ENCODE measurements at places on chromosomes 12 and 14.

DNA sequence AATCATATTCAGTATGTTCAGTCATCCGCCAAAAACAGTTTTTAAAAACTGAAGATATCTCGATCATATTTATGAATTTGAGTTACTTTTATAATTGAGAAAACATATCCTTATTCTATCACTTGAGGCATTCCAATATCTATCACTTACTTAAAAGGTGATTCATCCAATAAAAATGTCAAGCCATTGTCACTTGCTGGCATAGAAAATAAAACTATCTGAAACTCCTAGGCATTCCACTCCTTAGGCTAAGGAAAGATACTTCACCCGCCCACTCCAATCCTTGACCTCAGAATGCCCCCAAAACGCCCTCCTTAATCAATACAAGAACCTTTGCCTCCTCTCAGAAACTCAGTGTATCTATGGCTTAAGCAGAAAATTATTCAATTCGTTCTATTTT, 51.3 kb upstream of the AMIGO2 start:
- no peak for DNase-seq

- no peak for DNase-seq
Observed at GRCh38 chr14:53310412-53310811, 157.3 kb upstream of the DDHD1 start.

- no peak for DNase-seq
Observed at GRCh38 chr12:133120385-133121191, 9.5 kb downstream of the ZNF891 start.

GRCh38 chr14:64721391-64721791, 17.2 kb downstream of the PLEKHG3 start:
- DNase-seq, result no peak

DNA sequence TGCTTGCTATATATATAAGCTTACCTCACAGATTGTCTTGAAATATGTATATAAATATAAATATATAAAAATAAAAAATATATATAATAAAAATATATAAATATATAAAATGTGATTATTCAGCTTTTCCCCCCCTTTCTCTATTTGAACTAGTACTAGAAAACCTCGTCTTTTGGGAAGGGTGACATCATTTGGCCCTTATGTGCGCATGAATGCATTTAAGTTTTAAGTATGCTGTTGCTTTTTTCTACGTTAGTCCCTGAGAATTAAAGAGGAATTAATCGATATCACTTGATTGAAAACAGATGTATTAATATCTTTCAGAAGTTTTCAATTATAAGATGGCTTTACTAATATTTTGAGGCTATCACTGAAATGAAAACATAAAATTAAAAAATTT, 69.9 kb downstream of the RAD51B start:
- DNase-seq, result no peak

DNA sequence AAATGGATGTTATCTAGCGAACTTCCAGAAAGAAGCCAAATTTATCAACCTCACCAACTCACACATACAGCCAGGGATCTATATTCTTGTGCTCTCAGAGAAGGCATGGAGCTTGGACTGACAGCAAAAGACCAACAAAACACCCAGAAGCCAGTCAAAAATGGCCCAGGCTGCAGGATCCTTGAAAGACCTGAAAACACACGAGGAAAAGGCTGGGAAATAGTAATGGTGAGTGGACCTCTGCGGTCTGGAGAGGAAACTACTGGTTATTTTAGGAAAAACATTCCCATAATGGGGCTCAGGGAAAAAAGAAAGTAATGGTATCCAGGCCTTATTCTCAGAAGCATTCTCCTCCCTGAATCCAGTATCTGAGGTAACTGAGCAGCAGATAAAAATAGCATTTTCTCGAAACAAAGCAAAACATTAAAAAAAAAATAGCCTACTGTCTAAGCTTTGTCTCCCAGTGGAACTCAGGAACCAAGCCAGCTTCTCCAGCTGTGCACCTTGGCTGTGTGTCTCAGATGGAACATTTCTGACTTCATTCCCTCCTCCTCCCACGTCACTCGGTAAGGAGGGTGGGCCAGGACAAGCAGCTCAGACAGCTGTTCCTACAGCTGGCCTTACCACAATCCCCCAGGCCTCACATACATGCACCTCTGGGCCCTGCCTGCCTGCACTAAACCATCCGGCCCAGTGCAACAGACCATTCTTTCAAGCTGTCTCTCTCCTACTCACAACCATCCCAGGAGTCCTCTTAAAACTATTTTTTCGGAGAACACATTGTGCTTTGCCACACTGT, 249.9 kb downstream of the DAD1 start:
- no peak for DNase-seq
